ENCODE measurements at places on chromosomes 7 and 10. TPM values are rescaled to one million over a fixed set of nuclear protein-coding genes. Genes with fewer than 3 reads are reported as not detected.

Gene AEBP1
- polyA plus RNA-seq: 16.0 TPM

Gene LIPN
- polyA plus RNA-seq: not detected

- no peak overlapping the region for H3K27ac ChIP-seq
- H3K36me3 ChIP-seq: no peaks in the 10 kb centered on the region
- DNase-seq: no peak
Observed at GRCh38 chr7:27186668-27187474, 1.8 kb upstream of the HOXA11 start.

- peak overlapping the region; percentile 39 for H3K27ac ChIP-seq
- H3K27me3 ChIP-seq: no peaks in the 10 kb centered on the region
- H3K36me3 ChIP-seq: peaks cover 10% of the 10 kb centered on the region
- H3K4me3 ChIP-seq: no peak overlapping the region
- H3K4me1 ChIP-seq: no peaks in the 10 kb centered on the region
- no peak for DNase-seq
Observed at GRCh38 chr10:77823811-77824542, 102.6 kb downstream of the DLG5 start.

DNA sequence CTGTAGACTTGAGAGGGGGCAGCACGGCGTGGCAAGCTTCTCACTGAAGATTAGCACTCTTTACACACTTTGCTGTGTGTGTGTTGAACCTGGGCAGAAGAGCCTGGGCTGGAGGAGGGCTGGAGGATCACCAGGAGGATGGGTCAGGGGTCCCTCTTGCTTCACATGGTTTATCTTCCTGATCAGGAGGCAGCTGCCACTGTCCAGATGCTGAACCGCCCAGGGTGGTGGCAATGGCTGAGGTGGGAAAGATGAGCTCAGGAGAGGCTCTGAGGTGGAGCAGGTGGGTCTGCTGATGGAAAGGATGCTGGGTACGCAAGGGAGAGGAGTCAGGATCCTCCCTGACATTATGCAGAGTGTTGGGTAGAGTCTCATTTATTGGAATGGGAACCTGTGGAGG is 191.5 kb downstream of the RAMP3 start:
- no peaks in the 10 kb centered on the region for H3K4me1 ChIP-seq
- H3K4me3 ChIP-seq: no peak overlapping the region
- no peak overlapping the region for H3K27ac ChIP-seq
- no peaks in the 10 kb centered on the region for H3K36me3 ChIP-seq

- peak; percentile 77 for DNase-seq
- H3K27ac ChIP-seq: no peak overlapping the region
- no peak overlapping the region for H3K4me3 ChIP-seq
- no peaks in the 10 kb centered on the region for H3K27me3 ChIP-seq
- H3K4me1 ChIP-seq: no peaks in the 10 kb centered on the region
Observed at GRCh38 chr10:6669269-6669859, 89.3 kb upstream of the PRKCQ start.

DNA sequence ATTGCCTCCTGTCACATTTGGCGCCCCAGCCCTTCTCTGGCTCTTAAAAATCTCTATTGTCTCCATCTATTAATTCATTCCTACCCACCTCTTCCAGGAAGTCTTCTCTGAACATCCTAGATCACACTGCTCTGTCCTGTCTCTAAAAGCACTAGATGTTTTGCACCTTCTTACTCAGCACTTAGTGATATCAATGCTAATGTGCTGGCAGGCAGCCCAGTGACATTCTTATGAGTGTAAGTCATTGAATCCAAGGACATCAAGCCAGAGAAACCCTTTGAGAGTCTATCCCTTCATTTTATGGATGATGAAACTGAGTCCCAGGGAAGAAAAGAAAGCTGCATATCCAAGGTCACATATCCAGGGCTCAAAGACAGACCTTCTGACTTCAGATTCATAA is 48.3 kb upstream of the PAX2 start:
- no peak overlapping the region for H3K27ac ChIP-seq
- no peaks in the 10 kb centered on the region for H3K4me1 ChIP-seq
- no peaks in the 10 kb centered on the region for H3K36me3 ChIP-seq

DNA sequence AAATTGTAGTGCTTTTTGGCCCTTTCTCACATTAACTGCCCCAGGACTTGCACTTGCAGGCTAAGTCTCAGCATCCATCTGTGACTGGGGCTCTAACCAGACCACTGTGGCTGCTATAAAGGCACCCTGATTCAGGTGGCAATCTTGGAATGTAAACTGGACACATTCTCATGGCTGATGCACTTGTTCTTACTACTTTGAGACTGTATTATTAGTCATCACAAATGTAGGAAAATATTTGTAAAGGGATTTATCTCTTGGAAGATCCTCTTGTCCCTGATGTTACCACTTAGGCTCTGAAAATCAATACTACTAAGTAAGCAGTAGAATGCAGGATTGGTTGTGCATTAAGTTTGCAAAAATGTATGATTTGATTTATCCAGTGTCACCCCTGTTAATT is 25.0 kb downstream of the PDE1C start:
- no peak overlapping the region for H3K27ac ChIP-seq
- no peaks in the 10 kb centered on the region for H3K36me3 ChIP-seq
- no peaks in the 10 kb centered on the region for H3K27me3 ChIP-seq

GRCh38 chr7:25622695-25623094 is 394.4 kb upstream of the NPVF start:
- no peaks in the 10 kb centered on the region for H3K27me3 ChIP-seq
- H3K36me3 ChIP-seq: no peaks in the 10 kb centered on the region
- no peak overlapping the region for H3K4me3 ChIP-seq
- H3K27ac ChIP-seq: no peak overlapping the region
- peaks cover under 1% of the 10 kb centered on the region for H3K4me1 ChIP-seq

DNA sequence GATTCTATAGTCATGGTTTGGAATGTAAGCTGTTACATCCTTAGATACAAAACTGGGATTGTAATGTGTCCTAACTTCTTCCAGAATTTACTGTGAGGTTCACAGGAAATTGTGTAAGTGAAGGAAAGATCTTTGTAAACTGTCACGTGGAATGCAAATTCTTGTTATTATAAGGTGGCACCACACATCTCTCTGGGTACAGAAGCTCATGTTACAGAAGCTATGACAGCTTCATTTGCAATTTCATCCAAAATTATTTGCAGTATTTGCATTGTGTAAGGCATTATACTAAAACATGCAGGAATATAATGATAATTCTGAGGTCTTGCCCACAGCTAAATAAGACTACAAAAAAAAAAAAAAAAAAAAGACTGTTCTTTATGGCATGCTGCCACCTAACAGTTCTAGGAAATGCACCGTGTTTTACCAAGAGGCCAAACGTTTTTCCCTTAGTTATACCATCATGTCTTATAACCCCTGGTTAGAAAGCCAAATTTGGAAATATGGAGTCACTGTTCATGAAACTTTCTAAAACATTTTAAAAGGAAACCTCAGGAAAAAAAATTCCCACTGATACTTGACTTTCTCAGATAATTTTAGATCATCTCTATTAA is 17.6 kb downstream of the MINDY3 start:
- H3K4me1 ChIP-seq: no peaks in the 10 kb centered on the region
- H3K27me3 ChIP-seq: no peaks in the 10 kb centered on the region
- DNase-seq: no peak

DNA sequence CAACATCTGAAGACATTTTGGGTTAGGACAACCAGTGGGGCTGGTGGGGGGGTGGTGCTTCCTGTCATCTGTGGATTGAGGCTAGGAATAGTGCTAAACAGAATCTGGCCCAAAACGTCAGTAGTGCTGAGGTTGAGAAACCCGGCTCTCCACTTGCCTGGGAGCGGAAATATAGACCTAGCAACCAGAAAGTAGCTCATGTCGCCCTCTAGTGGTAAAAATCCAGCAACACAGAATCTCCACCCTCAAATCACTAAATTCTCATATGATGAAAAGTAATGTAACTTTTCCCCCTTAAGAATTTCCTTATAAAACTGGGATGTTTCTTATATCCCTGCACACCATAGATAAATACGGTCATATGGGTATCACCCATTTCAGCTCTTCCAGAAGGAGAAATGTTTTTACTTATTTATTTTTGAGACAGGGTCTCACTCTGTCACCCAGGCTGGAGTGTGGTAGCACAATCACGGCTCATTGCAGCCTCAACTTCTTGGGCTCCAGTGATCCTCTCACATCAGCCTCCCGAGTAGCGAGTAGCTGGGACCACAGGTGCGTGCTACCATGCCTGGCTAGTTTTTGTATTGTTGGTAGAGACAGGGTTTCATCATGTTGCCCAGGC is 34.4 kb downstream of the ZC3HAV1 start:
- 0 out of 2 replicates have a peak overlapping the region, but pooled peaks have one; percentile 2 for H3K27ac ChIP-seq
- no peaks in the 10 kb centered on the region for H3K27me3 ChIP-seq
- H3K4me1 ChIP-seq: no peaks in the 10 kb centered on the region
- peak; percentile 93 for DNase-seq

GRCh38 chr10:89151857-89152256 is 55.3 kb downstream of the CH25H start:
- DNase-seq: no peak
- no peaks in the 10 kb centered on the region for H3K36me3 ChIP-seq
- H3K4me1 ChIP-seq: no peaks in the 10 kb centered on the region
- no peaks in the 10 kb centered on the region for H3K27me3 ChIP-seq
- no peak overlapping the region for H3K27ac ChIP-seq

GRCh38 chr7:157719705-157720655 is 383.2 kb downstream of the DNAJB6 start:
- no peak overlapping the region for H3K4me3 ChIP-seq
- H3K36me3 ChIP-seq: no peaks in the 10 kb centered on the region
- H3K27ac ChIP-seq: no peak overlapping the region
- DNase-seq: no peak
- H3K4me1 ChIP-seq: no peaks in the 10 kb centered on the region

GRCh38 chr7:152853236-152853635 is 93.7 kb downstream of the ACTR3B start:
- no peak overlapping the region for H3K27ac ChIP-seq
- peaks cover 12% of the 10 kb centered on the region for H3K36me3 ChIP-seq
- H3K4me3 ChIP-seq: no peak overlapping the region
- no peaks in the 10 kb centered on the region for H3K27me3 ChIP-seq

DNA sequence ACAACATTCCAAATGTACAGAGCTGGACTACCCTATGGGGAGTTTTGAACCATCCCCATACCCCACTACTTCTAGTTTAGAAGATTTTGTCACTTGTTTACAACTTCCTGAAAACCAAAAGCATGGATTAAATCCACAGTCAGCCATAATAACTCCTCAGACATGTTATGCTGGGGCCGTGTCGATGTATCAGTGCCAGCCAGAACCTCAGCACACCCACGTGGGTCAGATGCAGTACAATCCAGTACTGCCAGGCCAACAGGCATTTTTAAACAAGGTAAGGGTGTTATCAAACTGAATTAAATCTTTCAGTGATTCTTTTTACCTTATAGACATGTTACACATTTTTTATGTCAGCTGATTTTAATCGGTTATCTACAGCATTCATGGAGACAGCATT is 41.5 kb downstream of the AHR start:
- no peak overlapping the region for H3K4me3 ChIP-seq
- peaks cover 16% of the 10 kb centered on the region for H3K4me1 ChIP-seq
- DNase-seq: no peak
- H3K27ac ChIP-seq: no peak overlapping the region
- no peaks in the 10 kb centered on the region for H3K27me3 ChIP-seq
- no peaks in the 10 kb centered on the region for H3K36me3 ChIP-seq

DNA sequence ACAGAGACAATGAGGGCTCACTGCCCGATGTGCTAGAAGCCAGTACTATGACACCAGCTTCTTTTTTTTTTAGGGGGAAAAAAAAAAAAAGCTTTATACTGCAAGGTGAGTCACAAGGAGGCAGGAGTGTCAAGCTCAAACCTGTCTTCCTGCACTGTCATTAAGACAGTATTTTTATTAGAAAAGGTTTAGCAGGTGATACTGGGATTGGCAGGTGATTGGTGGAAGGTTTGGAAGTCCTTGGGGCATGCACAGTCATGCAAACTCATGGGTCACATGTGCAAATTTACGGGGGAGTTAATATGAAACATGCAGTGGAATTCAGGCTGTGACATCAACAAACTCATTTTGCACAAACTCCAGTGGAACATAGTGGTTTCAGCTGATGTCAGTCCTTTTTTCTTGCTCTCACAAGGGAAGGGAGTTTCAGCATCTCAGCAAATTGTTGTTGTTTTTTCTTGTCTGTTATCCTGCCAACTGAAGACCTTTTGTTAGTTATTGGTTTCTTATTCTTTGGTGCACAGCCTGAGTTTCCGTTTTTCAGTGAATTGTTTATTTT is 530.6 kb downstream of the ANKRD7 start:
- H3K27me3 ChIP-seq: no peaks in the 10 kb centered on the region
- no peaks in the 10 kb centered on the region for H3K4me1 ChIP-seq
- H3K27ac ChIP-seq: no peak overlapping the region
- no peak for DNase-seq
- H3K36me3 ChIP-seq: no peaks in the 10 kb centered on the region
- no peak overlapping the region for H3K4me3 ChIP-seq

DNA sequence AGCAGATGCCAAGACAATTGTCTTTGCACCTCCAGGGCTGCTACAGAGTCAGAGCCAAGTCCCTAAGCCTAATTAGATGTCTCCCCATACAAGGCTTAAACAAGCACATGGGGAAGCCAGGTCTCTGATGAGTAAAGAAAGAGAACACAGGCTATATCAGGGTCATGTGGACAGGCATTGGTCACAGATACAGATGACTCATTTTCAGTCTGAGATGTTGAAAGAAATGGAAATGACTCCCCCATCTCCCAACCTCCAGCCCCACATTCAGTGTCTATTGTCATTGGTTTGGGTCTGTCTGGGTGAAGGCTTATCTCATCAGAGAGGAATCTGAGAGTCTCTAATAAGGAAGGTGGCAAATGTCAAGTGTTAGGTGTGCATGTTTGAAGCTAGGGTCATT is 290.1 kb upstream of the KIAA1217 start:
- peak; percentile 43 for DNase-seq
- no peaks in the 10 kb centered on the region for H3K27me3 ChIP-seq
- H3K4me3 ChIP-seq: no peak overlapping the region
- no peaks in the 10 kb centered on the region for H3K4me1 ChIP-seq
- no peak overlapping the region for H3K27ac ChIP-seq

- no peaks in the 10 kb centered on the region for H3K36me3 ChIP-seq
- peaks cover 9% of the 10 kb centered on the region for H3K4me1 ChIP-seq
Observed at GRCh38 chr10:44339218-44339617, 45.7 kb downstream of the CXCL12 start.

DNA sequence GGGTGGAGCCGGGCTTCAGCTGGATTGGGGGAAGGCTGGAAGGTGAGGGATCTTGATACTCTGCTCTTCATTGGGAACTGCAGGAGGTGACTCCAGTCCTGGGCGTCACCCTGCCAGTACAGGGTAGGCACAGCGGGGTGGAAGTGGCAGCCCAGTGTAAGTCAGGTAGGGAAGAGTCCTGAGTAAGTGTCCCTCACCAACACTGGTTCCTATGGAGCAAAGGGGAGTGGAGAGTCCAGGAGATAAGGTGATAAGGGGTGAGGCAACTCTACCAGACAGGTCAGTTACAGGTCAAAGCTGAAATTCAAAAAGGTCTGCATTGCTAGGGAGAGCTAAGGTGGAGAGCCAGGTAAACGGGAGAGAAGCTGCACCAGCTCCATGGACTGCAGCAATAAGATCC is 145.6 kb upstream of the NFE2L3 start:
- H3K4me1 ChIP-seq: no peaks in the 10 kb centered on the region
- no peak overlapping the region for H3K4me3 ChIP-seq
- DNase-seq: no peak
- peaks cover 6% of the 10 kb centered on the region for H3K36me3 ChIP-seq

Measured in GM23338 (cell line).